Breast epithelium (tissue), 4 donors: ENCODE measurements at places on chromosomes 16 and 17. TPM values are rescaled to one million over a fixed set of nuclear protein-coding genes. Genes with fewer than 3 reads are reported as not detected.

The SGSH gene
- total RNA-seq: 32.1 TPM

The XAF1 gene
- 25.6 TPM for total RNA-seq

The KRTAP3-2 gene
- not detected for total RNA-seq

The TMEM98 gene
- total RNA-seq: 138 TPM

The SLC52A1 gene
- 0.32 TPM for total RNA-seq

The BRICD5 gene
- total RNA-seq: 1.4 TPM

DNA sequence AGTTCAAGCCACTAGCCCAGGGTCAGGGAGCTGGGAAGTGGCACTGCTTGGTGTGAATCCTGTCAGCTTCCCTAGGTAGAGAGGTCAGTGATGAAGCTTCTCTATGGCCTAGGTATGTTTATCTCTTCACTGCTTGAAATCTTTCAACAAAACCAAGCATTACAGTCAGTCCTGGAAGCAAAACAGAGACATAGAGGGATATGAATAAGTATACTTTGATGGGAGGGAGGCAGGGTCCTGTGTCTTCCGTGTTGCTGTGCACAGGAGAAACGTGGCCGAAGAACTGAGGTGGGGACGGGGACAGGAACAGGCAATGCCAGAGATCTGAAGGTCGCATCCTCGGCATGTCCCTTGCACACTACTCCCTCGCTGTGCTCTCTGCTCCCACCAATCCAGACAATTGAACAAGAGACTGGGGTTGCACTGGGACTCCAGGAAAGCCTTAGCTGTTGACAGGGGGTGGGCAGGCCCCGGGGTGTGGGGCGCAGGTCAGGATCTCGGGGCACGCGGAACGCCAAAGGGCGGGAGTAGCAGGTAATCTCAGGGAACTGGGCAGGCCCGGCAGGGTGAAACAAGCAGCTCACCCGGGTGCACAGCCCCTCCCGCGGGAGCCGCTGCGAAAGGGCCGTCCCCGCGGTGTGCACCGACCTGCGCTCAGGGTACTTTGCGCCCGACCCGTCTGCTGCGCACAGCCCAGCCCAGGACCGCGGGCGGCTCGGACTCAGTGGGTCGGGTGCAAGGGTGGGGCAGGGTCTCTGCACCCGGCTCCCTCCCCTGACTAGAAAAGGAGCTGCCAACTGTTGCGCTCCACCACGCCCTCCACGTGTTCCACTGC lies at the start of gene MT1H:
TSS of gene MT1H (plus strand) at position 810 of the 835 bp plus-strand sequence. CDS start 71 bp downstream, outside the sequence.
- H3K36me3 ChIP-seq: no peaks in the 10 kb centered on the region
- H3K27ac ChIP-seq: no peak within 1 kb of the TSS
- no peaks in the 10 kb centered on the region for H3K4me1 ChIP-seq
- no peaks in the 10 kb centered on the region for H3K27me3 ChIP-seq

DNA sequence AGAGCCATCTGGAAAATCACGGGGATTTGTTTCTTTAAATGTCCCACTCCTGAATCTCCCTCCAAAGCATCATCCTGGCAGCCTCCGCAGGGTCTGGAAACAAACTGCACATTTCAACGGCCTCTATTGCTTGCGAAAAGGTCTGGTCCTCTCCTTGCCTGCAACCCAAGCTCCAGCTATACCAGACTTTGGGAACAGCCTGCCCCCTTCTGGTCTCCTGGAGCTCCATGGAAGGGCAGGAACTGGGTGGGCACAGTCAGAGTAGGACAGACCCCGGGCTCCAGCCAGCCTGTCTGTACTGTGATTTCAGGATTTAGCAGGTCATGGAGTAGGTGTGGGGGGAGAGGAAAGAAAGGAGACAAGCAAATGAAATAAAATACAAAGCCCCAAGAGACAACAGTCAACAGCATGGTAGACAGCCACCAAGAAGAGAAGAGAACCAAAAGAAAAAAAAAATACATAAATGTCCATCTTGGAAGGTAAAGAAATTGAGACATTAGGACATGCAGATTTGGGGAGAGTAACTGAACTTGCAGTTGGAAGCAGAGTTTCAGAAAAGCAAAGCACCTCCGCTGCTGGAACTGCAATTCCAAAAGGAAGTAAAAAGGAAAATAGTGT lies 2.7 kb downstream of the XYLT1 start:
- no peaks in the 10 kb centered on the region for H3K36me3 ChIP-seq
- peaks cover 4% of the 10 kb centered on the region for H3K4me1 ChIP-seq
- H3K4me3 ChIP-seq: peak overlapping the region; percentile 70

DNA sequence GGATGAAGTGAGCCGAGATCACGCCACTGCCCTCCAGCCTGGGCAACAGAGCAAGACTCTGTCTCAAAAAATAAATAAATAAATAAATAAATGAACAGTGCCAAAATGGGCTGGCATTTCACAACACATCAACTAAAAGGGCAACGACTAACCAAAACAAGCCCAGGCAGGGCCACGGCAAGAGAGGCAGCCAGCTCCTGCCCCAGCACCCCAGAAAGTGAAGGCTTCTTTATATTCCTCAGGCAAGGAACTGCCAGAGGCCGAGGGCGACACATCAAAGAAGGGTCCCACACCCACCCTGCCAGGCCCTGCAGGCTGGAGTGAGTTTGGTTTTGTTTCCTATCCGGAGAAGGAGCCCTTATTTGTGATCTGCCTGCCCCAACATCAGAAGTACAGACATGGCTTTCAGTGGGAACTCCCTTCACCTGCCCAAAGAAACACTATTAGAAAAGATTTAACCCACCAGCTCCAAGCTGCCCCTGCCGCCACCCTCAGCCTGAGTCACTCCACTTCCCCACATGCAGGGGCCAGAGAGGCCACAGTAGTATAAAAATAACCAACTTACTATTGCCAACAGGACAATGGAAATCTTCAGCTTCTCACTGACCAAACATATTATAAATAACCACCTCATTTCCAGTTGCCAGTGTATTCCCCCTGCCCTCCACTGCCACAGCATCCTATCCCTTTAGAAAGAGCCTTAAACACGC lies 8.0 kb downstream of the FBXO31 start:
- no peak overlapping the region for H3K4me3 ChIP-seq
- DNase-seq: no peak
- peaks cover under 1% of the 10 kb centered on the region for H3K4me1 ChIP-seq
- no peaks in the 10 kb centered on the region for H3K27me3 ChIP-seq
- H3K27ac ChIP-seq: no peak overlapping the region

DNA sequence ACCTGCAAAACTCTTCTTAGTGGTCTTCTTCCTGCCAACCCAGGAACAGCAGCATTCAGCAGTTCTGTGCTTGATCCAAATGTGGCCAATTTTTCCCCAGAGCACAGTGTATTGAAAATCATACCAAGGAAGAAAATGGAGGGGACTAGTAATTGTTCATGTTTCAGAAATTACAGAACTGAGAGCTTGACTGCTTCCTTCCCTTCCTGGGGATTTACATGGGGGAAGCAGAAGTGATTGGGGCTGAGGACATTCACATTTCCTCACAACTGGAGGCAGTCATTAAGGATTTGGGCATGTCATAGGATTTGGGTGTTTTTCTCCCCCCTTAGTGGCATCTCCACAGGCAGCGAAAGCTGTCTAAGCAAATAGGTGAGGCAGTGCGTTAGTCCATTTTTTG lies 19.7 kb downstream of the CIITA start:
- DNase-seq: no peak
- H3K4me1 ChIP-seq: no peaks in the 10 kb centered on the region
- no peak overlapping the region for H3K27ac ChIP-seq
- no peaks in the 10 kb centered on the region for H3K27me3 ChIP-seq
- H3K36me3 ChIP-seq: no peaks in the 10 kb centered on the region

DNA sequence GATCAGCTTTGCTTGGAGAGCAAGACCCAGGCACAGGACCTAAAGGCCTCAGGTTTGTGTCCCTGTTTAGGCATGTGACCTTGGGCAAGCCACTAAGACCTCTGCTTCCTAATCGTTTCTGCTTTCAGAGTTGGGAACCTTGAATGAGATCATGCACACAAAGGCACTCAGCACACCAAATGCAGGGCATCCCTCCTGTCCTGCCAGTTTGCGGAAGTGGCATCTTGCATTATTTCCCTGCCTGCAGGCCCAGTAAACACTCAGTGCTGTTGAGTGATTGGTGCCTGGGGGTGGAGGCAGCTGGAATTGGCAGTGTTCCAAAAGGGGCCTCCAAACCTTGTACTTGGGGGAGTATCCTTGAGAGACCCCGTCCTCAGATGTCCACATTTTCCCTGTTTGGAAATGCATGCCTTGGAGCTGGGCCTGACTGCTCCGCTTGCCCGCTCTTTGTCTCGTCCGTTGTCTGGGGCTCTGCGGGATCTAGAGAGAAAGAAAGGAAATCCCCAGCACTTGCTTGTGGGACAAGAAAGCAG lies 28.7 kb downstream of the MRM1 start:
- no peaks in the 10 kb centered on the region for H3K4me1 ChIP-seq
- no peaks in the 10 kb centered on the region for H3K27me3 ChIP-seq
- no peak for DNase-seq
- H3K27ac ChIP-seq: no peak overlapping the region
- H3K36me3 ChIP-seq: no peaks in the 10 kb centered on the region
- no peak overlapping the region for H3K4me3 ChIP-seq

DNA sequence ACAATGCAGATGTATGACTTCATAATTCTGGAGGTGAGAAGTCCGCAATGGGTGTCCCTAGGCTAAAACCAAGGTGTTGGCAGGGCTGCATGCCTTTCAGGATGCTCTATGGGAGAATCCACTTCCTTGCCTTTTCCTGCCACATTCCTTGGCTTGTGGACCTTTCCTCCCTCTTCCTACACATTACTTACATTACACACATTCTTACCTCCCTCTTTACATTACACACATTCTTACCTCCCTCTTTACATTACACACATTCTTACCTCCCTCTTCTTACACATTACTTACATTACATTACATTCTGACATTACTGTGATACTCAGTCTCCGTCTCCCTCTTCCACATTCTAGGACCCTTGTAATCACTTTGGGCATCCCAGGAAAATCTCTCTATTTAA lies 14.2 kb upstream of the CDH5 start:
- no peak overlapping the region for H3K4me3 ChIP-seq
- no peak for DNase-seq
